Endodermal cell (in vitro differentiated cells): ENCODE measurements at places on chromosomes 4 and X.

- no peak for DNase-seq
These were observed 595.9 kb downstream of the CENPC start for GRCh38 chr4:66949419-66949818.

DNA sequence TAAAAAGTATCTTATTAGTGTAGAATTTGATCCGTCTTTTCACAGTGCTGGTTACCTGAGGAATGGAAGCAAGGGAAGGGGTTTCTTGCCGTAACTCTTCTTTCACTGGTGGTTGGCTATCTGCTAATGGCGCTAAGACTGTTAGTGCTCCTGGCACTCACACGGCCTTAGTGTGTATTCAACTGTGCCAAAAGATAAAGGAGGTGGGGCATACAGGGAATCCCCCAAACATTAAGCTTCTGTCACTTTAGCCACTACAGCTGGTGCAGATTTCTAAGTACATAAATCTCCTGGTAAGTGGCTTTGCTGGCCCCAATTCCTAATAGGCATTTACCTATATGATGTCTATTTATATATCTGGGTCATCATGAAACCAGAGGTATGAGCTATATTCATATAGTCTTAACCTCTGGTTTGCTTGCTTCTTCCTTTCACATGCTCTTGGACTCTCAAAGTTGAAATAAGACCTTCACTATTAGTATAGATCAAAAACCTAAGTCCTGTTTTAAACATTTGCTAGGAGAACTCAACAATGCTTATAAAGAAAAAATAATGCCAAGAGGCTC, 95.1 kb downstream of the TSPAN7 start:
- no peak for DNase-seq

DNA sequence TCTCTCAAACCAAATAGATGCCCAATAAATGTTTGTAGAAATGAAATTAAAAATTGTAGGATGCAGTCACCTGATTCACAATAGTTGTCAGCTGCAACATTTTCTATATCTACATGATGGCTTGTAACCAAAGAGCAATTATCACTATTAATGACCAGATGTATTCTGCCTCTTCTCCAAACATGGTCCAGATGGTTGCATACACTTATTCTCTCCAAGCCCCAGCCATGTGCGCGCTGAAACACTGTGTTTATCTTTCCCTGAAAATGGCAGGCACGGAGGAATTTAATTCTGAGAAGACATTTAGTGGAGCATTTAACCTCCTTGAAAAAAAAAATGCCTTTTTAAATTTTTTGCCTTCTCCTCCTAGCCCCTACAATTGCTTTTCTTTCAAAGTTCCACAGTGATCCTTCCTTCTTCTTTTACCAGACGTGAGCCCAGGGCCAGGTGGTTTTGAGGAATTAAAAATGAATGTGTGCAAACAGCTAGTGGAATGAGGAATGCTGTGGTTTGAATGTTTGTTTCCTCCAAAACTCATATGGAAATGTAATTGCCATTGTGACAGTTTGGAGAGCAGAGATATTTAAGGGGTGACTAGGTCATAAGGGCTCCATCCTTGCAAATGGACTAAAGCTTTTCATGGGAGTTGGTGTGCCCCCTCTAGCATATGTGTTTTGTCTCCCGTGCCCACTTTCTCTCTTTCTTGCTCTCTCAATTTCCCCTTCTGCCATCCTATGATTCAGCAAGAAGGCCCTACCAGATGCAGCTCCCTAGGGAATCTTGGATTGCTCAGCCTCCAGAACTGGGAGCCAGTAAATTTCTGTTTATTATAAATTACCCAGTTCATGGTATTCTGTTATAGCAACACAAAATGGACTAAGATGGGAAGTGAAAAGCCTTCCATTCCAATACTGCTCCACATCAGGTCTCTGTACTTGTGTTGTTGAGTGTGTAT, 136.0 kb downstream of the GABRB1 start:
- DNase-seq = no peak

- DNase-seq = no peak
These were observed 87.0 kb downstream of the KLF8 start for GRCh38 chrX:56319165-56319564.

DNA sequence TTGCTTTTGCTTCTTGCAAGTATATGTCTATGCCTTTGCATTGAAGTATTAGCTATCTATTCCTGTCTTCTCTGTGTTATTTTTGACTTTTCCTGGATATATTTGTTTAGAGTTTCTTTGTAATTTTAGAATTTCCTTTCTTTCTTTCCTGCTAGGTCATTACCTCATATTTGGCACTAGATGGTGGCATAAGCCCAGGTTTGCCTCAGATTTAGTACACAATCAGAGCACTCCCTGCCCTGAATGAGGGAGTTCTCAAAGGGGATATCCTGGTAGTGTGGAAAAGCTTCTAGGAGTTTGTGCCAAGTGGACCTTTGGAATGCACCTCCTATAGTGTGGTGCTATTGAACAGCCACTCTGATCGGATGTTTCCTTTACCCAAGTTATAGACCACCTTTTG, 181.6 kb downstream of the UGT8 start:
- peak; percentile 63 for DNase-seq

DNA sequence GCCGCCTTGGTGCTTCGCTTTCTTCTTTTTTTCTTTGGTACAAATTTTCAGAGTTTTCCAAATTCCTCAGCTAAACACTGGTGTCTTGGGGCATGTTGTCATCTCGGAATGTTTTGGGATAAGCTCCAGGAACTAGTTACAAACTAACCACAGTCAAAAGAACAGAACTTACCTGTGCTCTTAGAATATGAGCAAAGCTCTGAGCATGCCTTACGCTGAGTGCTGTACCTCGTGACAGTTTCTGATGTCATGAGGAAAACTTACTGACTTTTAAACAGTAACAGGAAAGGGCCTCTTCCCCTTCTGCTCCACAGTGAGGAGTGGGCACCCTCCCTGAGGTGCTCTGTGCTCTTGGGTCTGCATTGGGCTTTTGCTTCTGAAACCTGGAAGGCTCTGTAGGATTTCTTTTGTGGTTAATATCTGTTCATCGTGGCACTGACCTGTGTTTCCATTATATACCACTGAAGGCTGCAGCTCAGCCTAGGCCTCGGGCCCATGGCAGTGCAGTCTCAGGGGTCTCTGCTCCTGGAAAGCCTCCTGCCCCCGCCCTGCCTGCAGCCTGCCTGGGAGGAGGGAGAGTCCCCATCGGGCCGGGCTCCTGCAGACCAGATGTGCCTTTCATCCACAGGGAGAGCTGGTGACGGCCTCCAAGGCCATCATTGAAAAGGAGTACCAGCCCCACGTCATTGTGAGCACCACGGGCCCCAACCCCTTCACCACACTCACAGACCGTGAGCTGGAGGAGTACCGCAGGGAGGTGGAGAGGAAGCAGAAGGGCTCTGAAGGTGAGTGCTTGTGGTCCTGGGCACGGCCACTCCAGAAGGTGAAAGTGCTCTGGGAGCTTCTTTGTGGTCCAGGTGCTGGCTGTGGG, 48.7 kb downstream of the NOP14 start:
- DNase-seq = no peak

DNA sequence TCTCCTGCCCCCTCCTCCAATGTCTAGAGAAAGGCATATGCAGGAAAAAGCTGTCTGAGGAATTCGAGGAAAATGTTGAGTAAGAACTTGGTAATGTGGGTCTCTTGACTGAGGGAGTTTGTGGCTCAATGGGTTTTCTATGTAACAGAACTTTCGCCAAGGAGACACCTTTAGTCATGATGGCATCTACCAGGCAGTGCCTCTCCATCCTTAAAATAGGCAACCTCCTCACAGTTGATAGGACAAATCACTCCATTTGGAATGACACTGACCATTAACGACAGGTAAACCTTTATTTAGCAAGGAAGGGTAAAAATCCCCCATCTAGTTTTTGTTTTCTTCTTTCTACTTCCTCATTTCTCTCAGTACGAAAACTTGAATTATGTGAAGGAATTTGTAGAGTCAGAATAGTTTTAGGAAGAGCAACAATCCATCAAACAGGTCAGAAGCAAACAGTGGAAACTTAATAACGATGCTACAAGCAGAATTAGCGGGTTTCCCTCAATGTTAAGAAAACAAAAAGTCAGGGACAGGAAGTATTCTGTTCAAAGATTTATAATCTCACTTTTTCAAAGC, 2.7 kb downstream of the GSX2 start:
- DNase-seq = no peak

GRCh38 chr4:84673475-84674240, 90.7 kb downstream of the CDS1 start:
- DNase-seq = no peak

DNA sequence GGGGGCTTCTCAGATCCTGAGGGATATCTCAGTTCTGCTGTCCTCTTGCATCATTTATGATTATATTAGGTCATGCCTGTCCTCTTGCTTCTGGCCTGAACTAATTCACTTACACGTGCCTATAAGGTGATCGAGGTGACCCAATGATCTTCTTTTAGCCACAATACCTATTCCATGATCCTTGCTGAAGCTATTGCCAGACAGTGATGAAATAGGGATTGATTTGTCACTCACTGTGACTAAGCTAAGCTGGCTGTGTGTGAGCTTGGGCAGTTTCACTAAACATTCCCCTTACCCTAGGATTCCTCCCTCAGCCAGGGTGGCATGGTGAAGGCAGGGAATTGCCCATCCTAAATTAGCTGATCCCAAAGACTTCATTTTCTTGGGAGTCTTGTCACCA, 19.0 kb downstream of the HADH start:
- no peak for DNase-seq

- DNase-seq = no peak
These were observed 137.9 kb upstream of the FAM241A start for GRCh38 chr4:112007391-112007790.
